ENCODE measurements at places on chromosomes 2 and 18.
A peak's percentile ranks its signal among the peaks of the same experiment; 100 is the strongest.

DNA sequence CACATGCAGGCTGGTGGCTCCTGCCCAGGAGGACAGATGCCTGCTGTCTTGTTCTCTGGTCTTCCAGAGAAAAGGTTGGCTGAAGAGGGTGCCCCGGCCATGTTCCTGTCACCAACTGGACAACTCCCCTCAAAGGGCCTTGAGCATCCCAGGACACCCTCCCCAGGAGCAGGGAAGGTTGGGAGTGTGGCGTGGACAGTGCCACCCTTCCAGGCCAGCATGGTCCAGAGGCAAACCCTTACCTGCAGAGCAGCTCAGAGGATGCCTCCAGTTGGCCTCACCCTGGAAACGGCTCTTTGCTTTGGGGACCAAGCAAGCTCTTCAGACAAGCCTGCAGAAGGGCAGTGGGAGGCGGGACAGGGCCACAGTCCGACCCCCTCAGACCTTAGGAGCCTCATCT is 4.9 kb upstream of the GPC1 start:
- DNase-seq: peak; percentile 10

GRCh38 chr18:4454537-4455112 is 482 bp downstream of the DLGAP1 start:
- no peak for DNase-seq

DNA sequence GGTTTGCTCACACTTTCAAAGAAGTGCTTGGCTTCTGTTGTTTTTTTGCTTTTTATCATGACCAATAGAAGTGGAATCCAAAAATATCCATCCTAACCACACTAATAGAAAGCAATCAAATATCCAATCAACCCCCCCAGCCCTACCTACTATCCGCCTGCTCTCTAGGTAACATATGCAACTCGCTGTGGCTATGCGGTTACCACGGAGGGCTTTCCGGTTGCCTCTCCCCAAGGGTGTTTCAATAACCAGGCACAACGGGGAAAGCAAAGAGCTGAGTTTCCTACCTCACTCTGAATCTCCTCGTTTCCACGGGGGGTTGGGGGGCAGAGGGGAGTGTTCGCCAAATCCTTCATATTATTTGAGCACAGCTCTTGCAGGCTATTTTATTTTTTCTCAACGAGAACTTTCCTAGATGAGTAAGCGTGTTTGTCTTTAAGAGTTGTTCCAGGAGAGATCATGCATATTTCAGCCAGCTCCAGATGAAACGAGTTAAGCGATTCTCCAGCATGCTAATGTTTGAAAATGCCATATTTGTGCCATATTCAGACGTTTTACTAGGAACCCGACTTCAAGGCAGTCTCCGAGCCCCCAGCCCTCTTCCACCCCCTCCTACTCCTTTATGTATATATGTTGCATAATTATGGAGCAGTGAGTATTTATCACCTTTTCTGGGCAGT is 30.3 kb downstream of the PAX3 start:
- DNase-seq: no peak

DNA sequence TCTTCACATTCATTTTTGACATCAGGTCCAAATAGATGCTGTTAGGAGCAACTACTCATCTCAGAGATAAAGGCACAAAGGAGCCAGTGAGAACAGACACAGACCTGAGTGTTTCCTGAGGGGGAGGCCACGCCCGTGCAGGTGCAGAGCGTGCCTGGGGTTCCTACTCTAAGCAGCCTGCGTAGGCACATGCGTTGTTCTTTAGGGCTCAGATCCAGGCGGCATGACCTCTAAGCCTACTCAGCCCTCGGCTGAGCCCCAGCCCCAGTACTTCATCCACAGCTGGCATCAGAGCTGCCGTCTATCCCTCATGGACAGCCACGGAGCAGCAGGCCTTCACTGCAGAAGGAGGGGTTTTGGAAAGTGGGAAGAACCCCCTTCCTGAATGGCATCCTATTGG is 54.9 kb upstream of the PXDN start:
- no peak for DNase-seq

DNA sequence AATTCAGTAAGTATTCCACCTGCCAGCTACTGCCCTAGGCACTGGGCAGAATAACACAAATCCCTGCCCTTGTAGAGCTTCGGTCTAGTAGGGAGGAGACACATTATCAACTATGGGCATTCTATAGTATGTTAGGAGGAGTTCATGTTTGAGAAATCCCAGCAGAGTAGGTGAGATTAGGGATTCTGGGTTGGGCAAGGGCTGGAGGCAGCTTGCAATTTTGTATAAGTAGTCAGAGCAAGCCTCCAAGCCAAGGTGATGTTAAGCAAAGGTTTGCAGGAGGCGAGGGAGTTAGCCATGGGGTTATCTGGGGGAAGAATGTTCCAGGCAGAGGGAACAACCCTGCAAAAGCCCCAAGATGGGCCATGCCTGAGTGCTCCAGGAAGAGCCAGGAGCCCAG is 187.9 kb upstream of the HS6ST1 start:
- no peak for DNase-seq

DNA sequence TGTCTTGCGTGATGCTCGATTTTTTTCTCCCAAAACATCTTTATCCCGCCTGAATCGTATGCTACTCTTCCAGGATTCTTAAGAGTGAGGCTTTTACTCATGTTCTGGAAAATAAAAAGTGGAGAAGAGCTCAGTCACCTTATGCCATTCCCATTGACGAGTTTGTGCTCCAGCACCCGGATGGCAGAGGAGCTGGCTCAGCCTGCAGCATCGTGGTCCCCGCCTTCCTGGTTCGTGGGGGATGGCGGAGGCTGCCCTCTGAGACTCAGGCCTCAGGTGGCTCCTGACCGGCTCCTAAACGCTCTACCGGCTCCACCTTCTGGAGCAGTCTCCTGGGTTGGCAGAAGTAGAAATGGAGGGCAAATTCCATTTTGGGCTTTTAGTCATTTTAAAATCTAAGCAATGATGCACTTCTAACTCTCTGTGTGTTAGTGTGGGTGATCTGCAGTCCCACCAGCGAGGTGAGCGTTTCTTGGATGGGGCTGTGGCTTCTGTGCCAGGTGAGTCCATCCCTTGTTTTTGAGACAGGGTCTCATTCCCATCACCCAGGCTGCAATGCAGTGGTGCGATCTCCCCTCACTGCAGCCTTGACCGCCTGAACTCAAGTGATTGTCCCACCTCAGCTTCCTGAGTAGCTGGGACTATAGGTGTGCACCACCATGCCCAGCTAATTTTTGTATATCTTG is 27.8 kb downstream of the RTP5 start:
- DNase-seq: no peak

- no peak for DNase-seq
Measured at GRCh38 chr2:197904446-197904845, 100.1 kb downstream of the PLCL1 start.

GRCh38 chr2:147469471-147469870 is 375.4 kb upstream of the ACVR2A start:
- no peak for DNase-seq

GRCh38 chr2:95122197-95122551 is 566 bp upstream of the MRPS5 start:
- DNase-seq: no peak

DNA sequence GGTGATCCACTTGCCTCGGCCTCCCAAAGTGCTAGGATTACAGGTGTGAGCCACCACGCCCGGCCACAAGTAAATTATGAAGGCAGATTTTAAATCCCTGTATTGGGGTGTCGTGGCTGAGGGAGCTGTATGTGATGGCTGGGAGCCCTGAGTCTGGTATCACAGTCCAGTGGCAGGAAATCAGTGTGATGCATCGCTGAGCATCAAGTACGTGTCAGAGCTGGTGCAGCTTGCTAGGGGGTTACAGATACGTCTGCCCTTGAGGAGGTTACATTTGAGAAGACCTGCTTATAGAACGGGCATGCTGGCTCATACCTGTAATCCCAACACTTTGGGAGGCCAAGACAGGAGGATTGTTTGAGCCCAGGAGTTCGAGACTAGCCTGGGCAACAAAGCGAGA is 4.3 kb downstream of the ENOSF1 start:
- no peak for DNase-seq

- DNase-seq: no peak
Measured at GRCh38 chr2:30457296-30457695, 10.2 kb downstream of the LCLAT1 start.

GRCh38 chr2:181742922-181743722 is 62.8 kb upstream of the NEUROD1 start:
- DNase-seq: no peak

- DNase-seq: no peak
Measured at GRCh38 chr2:161159456-161160225, 587 bp upstream of the TANK start.

DNA sequence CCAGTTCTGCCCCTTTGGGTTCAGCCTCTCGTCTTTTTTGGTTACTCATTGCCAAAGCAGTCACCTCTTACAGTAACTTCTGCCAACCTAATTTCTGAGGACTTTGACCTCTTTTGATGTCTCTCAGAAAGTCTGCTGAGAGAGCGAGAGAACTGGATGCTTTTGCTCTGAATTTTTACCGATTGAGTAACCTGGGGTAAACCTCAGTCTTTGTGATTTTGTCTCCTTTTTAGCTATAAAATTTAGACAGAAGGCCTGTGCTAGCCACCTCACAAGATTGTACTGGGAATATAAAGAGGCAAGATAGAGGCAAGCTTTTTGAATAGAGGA is 34.8 kb upstream of the IL1R1 start:
- DNase-seq: no peak

GRCh38 chr2:109305490-109306167 is 176.6 kb downstream of the SH3RF3 start:
- DNase-seq: no peak

DNA sequence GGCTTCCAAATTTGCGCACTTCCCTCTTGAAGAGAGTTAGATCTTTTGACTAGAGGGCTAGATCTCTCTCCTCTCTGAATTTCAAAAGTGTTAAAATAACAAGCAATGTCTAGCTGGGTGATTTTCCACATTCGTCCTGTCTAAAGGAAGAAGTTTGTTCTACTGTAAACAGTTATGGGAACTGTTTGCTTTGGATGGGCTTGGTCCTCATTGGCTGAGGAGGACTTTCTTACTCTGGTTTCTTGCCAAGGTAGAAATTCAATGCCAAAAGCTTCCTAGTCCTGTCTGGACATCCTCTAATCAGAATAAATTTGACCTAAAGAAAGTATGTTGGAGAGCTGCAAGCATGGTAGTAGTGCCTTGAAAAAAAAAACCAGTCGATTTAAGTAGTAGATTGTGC is 47.4 kb upstream of the RAPH1 start:
- DNase-seq: peak; percentile 53

- DNase-seq: no peak
Measured at GRCh38 chr2:20579866-20580265, 71.0 kb downstream of the HS1BP3 start.

DNA sequence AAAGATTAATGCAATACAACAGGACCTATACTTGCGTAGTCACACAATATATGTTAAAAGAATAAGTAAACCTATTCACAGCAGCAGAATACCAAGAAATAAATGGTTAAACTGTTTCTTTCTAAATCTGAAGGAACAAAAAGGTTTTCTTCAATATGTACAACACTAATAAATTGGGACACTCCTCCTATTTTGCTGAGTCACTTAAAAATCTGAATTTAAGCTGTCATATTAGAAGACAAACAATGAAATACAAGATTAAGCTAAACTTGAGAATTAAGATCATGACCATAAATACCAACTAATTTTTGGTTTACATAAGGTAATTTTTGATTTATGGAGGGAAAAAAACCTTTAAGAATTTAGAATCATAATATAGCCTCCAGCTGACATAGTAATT is 92.8 kb downstream of the ARHGEF33 start:
- no peak for DNase-seq

DNA sequence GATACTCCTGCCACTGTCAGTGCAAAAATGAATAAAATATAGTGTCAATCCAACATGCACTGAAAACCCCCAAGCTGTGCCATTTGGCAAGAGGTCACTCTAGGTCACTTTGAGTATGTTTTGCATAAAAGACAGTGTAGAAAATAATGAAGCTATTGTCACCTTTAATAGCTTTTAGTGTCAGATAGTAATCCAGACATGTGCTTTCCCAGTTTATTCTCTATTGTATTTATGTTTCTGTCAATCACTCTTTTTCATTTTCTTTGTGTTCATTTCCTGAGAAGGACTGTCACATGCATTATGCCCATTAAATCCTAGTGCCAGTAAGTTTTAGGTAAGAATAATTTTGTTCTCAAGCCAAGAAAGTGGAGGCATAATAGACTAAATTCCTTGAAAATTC is 1073.9 kb upstream of the CDH2 start:
- no peak for DNase-seq

- no peak for DNase-seq
Measured at GRCh38 chr18:66510357-66511045, 93.4 kb downstream of the CDH19 start.

DNA sequence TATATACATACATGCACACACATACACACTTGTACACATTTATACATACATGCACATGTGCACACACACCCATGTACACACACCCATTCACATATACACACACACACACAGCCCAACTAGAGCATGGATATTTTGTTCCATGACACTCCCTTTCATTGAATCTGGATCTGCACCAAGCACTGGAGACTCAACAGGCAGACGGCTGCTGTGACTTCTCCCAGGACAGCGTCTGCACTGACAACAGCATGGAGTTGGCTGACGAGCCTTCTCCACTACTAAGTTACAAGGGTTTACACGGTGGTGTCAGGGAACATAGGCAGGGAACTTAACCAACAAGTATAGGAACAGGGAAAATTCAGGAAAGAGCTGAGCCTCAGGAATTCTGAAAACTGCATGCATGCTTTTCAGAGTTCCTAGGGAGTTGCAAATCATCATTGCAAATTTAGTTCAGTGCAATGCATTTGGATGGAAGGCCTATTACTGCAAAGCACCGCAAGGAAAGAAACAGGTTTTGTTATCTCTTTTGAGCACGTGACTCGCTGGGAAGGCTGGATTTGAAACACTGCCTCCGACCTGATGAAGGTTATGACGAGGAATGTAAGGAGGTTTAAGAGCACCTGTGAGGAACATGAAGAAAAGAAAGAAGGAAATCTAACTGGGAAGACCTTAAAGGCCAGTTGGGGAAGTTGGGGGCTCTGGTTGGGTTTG is 35.9 kb downstream of the TMEM18 start:
- no peak for DNase-seq

DNA sequence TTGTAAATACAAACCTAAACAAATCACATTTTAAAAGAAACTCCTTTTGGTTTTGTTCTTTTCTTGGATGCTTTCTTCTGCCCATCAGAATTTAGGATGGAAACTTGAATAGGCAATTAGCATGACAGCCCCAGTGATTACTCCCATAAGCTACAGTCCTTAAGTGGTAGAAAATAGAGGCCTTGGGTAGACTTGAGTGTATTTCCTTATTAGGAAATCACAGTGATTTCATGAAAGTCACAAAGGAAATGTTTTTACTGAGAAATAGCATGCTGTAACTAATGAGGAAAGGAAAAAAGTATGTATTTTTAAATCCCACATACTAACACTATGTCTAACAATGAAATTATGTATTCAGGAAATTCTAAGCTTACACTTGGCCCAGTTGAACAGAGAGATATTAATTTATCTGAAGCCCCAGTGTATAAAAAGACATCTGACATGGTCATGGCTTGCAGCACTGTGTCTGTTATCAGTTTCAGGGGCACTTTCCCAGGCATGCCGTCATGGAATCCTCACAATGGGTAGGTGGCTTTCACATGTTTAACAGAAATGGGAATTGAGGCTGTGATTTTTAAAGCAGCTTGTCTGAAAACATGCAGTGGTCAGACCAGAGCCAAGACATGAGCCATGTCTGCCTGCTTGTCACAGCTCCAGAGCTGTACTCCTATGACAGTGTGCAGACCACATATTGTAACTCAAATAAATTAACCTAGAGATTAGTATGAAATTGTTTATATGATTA is 79.7 kb upstream of the TRIB2 start:
- no peak for DNase-seq

All from mucosa of descending colon (tissue), 3 donors.